ENCODE measurements at places on chromosomes 3 and 15. TPM values are rescaled to one million over a fixed set of nuclear protein-coding genes. Genes with fewer than 3 reads are reported as not detected.

GRCh38 chr3:14042680-14043079 is 82.0 kb downstream of the CHCHD4 start:
- DNase-seq: no peak

DNA sequence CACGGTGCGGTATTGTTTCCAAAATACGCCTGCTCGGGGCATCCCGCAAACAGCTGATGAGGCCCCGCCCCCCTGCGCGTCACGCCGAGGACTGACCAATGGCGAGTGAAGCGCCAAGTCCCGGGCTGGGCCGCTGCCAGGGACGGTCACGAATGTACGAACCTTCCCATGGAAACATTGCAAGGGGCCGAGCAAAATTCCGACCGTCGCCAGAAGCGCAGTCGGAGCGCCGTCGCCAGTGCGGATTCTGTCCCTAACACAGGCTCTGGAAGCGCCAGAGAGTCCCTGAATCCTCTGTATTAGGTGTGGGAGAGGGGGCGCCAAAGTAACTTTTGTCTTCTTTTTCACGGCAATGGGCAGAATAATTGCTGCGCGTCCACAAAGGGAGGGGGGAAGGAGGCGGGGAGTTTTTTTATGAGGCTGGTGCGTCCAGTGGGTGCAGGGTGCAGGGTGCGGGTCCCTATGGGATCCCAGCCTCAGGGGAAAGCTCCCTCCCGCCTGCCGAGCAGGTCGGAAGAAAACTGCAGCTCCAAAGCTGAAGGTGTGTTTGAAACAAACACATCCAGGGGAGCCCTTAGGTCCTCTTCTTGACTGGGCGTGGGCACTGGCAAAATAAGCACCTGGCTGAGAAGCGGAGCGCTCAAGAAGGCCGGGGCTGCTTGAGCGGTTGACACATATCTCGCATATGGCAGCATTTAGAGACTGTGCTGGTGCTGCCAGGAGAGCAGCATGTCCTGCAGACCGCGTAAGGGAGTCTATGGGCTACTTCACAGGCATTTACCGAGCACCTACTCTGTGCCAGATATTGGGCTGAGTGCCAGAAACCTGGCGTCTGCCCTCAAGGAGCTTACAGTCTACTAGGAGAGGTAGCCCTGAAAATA is at the start of gene BMF:
Gene BMF, minus strand, starts transcription at position 25 of the 881 bp plus-strand sequence. CDS start 2,793 bp downstream, outside the sequence.
- DNase-seq: no peak

Gene ROPN1
- not detected for total RNA-seq

Gene CHDH
- 1.7 TPM for total RNA-seq

- no peak for DNase-seq
These were observed 101.4 kb downstream of the FAM43A start for GRCh38 chr3:194787072-194787471.

Gene RETNLB
- total RNA-seq: not detected

Gene GP5
- total RNA-seq: not detected

- DNase-seq: no peak
These were observed 344.2 kb upstream of the GRM7 start for GRCh38 chr3:6516694-6517093.

DNA sequence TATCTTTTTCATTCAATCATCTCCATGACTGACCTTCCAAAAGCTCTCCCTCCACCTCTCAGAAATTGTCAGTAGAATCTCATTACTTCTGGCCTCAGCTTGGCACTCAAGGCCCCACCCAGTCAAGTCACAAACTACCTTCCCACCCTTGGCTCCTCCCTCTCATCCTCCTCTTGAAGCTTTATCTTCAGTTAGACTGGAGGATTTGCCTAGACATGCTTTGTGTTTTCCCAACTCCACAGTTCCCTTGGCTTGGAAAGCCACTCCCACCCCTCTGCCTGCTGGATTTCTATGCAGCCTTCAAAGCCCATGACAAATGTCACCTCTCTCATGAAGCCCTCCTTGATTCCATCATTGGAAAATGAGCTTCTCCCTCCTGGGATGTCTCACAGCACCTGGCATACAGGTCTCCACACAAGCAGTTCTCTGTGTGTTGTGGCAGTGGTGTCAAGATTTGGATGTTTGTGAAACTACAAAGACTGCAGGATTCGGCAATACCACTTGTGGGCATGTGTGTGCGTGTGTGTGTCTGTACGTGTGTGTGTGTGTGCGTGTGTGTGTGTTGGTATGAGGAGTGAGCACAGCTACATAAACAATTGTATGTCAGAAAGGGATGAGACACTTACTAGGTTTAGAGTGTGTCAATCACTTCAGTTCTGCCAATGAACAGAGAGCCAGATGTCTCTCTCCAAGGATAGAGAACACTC is 45.3 kb upstream of the VPS8 start:
- no peak for DNase-seq

DNA sequence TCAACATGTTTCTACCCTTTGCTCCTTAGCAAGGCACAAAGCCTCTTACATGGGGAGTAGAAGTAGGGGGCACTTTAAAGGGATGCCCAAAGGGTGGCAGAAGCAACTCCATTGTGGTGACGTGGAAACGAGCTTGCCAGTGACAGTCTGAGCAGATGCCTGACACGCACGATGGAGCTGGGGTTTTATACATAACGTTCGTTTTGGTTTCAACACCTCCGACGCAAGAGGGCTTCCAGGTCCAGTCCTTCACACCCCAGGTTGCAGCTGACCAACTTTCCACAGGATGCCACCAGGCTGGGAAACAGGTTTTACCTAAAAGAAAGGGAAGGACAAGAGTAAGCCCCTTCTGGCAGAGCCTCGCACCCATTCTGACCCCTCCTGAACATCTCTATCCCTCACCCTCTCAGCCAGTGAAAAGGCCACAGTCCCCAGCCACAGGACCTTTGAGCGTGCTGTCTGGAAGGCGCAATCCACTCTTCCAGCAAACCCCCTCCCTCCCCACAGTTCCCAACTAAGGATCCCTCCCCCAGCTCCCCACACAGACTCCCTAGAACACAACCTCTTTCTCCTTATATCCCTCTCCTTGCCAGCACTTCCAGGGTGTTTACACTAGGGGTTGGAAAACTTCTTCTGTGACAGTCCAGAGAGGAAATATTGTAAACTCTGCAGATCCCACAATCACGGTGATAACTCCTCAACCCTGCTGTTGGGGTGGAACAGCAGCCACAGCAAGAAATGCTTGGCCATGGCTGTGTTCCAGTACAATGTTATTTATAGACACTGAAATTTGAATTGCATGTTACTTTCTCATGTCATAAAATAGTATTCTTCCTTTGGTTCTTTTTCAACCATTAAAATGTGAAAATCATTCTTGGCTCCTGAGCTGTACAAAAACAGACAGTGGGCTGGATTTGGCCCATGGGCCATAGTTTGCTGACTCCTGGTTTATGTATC is 36.2 kb downstream of the FAM174B start:
- DNase-seq: no peak
